RWPE2 (cell line): ENCODE measurements at places on chromosomes 7 and 10.

DNA sequence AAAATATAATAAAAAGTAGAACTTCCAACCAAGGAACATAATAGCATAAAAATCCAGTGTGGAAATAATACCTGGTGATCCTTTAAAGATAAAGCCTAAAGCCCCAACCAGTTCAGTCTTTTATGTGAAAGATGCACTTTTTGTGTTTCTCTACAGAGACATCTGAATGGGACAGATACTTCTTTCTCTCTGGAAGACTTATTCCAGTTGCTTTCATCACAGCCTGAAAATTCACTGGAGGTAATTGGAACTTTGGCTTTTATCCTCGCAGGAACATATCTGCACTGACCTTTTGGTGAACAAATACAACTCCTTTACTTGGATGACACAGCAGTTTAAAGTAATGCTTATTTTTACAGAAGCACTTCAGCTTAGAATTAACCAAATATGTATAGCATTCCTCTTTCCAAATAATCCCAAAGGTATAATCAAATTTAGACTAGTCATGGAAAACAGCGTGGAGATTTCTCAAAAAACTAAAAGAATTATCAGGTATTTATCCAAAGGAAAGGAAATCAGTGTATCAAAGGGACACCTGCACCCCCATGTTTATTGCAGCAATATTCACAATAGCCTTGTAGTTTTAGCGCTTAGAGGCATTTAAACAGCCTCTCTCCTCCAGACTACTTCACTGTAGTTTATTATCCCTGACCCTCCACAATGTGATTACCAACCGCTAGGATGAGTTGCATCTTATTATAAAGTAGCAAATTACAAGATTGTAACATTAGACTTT is 16.8 kb downstream of the HNRNPA2B1 start:
- no peak for DNase-seq
- H3K36me3 ChIP-seq: peaks cover 37% of the 10 kb centered on the region
- no peaks in the 10 kb centered on the region for H3K27me3 ChIP-seq
- peak overlapping the region; percentile 9 for H3K27ac ChIP-seq

DNA sequence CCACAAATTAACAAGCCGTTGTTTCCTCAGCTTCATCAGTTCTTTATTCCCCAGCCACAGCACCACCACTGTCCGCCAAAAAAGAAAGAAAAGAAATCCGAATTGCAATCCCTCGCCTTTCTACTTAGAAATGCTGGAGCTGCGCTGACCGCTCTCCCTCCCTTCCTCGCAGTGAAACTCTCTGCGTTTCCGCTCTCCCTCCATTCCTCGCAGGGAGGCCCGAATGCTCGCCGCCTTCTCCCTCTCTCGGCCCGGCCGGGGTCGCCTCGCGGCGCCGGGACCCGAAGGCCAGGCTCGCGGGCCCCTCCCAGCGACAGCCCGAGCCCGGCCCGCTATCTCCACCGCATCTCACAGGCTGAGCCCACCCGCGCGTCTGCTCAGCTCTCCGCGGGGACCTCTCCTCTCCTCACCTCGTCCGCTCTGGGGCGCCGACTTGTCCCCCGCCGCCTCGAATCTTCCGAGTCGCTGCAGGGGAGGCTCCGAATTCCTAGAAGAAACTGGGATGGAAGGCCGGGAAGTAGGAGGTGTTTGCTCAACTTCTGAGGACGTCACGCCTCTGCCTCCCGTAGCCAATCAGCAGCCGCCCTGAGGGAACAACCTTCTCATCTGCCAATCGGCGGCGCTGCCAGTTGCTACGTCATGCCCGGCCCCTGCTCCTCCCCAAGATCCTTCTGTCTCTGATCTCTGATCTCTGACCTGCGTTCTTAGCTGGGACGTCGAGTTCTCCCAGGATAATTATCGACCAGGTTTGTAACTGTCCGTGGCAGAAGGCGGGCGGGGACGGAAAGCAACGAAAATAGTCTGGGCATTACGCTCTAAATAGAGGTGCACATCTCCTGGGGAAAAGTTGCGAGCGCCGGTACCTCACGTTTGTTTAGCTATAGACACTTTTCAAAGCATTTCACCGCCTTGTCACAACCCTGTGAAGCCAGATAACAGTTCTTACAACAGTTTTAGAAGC is at the start of gene AASS:
TSS of gene AASS (minus strand) at position 499 of the 961 bp plus-strand sequence. CDS start 10,523 bp downstream, outside the sequence.
- peaks cover 11% of the 10 kb centered on the region for H3K4me1 ChIP-seq
- peak; percentile 95 for DNase-seq
- no peak within 1 kb of the TSS for H3K27ac ChIP-seq
- no peaks in the 10 kb centered on the region for H3K27me3 ChIP-seq
- H3K4me3 ChIP-seq: peak within 1 kb of the TSS; percentile 97

DNA sequence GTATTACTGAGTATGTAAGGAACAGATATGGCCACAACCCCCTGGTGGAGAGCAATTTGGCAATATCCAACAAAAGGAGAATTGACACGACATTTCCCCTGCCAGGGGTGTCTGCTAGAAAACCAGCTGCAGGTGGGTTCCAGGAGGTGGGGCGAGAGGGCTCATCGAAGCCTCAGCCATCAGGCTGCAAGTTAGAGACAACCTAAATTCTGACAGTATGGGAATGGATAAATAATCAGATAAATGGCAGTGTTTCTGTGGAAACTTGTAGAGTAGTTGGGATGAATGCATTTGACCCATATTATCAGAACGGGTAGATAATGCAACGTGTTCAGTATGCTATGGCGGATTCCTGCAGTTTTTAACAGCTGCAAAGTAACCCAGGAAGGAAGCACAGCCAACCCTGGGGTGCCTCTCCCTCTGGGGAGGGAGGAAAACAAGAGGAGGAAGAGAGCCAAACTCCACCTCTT is 3.5 kb downstream of the TMEM273 start:
- no peak for DNase-seq
- H3K4me3 ChIP-seq: no peak overlapping the region
- H3K27me3 ChIP-seq: peaks cover 6% of the 10 kb centered on the region
- no peak overlapping the region for H3K27ac ChIP-seq
- no peaks in the 10 kb centered on the region for H3K4me1 ChIP-seq
- H3K36me3 ChIP-seq: no peaks in the 10 kb centered on the region

DNA sequence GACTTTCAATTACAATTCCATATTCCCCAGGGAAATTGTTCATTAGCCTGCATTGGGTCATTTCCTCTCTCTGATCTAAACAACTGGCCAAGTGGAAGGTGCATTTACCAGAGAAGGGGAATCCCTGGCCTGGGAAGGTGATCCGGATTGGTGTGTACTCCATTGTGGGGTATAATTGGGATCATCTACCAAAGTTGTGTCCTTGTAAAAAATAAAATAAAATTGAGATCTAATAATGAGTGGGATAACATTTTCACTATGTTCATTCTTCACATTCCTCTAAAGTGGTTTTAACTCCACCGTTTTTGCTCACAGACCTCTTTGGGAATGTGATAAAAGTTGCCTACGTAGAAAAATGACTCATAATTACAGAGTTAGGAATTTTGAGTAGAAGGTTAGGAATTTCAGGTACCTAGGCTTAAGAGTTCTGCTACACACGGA is 22.8 kb downstream of the ARL5B start:
- H3K27me3 ChIP-seq: no peaks in the 10 kb centered on the region
- DNase-seq: no peak
- H3K27ac ChIP-seq: peak overlapping the region; percentile 97
- H3K4me1 ChIP-seq: peaks cover 38% of the 10 kb centered on the region

GRCh38 chr10:60570272-60570865 is 180.7 kb upstream of the ANK3 start:
- H3K36me3 ChIP-seq: no peaks in the 10 kb centered on the region
- no peaks in the 10 kb centered on the region for H3K27me3 ChIP-seq
- peaks cover 21% of the 10 kb centered on the region for H3K4me1 ChIP-seq

- no peak overlapping the region for H3K4me3 ChIP-seq
- H3K27me3 ChIP-seq: no peaks in the 10 kb centered on the region
- peaks cover 9% of the 10 kb centered on the region for H3K4me1 ChIP-seq
- DNase-seq: no peak
- H3K27ac ChIP-seq: peak overlapping the region; percentile 22
- no peaks in the 10 kb centered on the region for H3K36me3 ChIP-seq
Measured at GRCh38 chr7:31432836-31433340, 81.0 kb upstream of the ITPRID1 start.

GRCh38 chr7:103887050-103887449 is 102.4 kb downstream of the RELN start:
- H3K4me3 ChIP-seq: no peak overlapping the region
- H3K4me1 ChIP-seq: no peaks in the 10 kb centered on the region
- no peak for DNase-seq
- H3K27ac ChIP-seq: no peak overlapping the region

DNA sequence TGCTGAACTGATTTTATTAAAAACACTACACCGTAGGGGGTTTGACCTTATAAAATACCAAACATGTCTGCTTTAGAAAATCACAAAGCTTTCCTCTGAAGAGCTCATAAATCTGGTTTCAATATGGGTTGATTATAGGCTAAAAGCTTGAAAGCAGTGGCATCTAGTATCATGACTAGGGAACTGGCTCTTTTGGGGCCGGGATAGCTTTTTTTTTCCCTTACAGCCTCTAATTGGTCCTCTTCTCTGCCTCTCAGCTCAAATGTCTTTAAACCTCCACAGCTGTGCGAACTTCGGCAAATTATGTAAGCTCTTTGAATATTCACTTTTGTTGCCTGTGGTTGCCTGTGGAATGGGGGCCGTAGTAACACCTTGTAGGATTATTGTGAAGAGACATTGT is 8.4 kb downstream of the BAMBI start:
- H3K27me3 ChIP-seq: peaks cover 10% of the 10 kb centered on the region
- H3K4me1 ChIP-seq: no peaks in the 10 kb centered on the region
- H3K36me3 ChIP-seq: no peaks in the 10 kb centered on the region
- no peak for DNase-seq
- H3K4me3 ChIP-seq: no peak overlapping the region

GRCh38 chr10:88318803-88319202 is 264.3 kb downstream of the RNLS start:
- H3K27ac ChIP-seq: no peak overlapping the region
- no peak overlapping the region for H3K4me3 ChIP-seq
- H3K27me3 ChIP-seq: no peaks in the 10 kb centered on the region
- no peaks in the 10 kb centered on the region for H3K36me3 ChIP-seq
- H3K4me1 ChIP-seq: no peaks in the 10 kb centered on the region

DNA sequence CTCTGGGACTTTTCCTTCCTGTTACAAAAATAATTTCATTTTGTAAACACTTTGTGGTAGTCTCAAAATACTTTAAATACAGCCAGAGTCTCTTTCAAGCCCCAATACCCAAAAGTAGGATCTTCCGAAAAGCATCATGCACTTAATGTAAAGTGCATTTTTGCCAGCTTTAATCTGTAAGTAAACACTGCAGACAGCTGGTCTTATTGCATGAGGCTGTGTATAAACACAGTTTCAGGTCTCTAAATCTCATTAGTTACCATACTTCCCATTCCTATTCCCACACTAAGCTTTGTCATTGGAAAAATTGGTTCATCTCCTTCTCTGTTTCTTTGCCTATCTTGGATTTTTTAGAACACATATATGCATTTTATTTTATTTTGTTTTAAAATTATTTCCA is 87.6 kb upstream of the GNAI1 start:
- DNase-seq: no peak
- H3K4me1 ChIP-seq: no peaks in the 10 kb centered on the region
- H3K27ac ChIP-seq: no peak overlapping the region
- no peaks in the 10 kb centered on the region for H3K27me3 ChIP-seq
- H3K4me3 ChIP-seq: no peak overlapping the region
- H3K36me3 ChIP-seq: no peaks in the 10 kb centered on the region

DNA sequence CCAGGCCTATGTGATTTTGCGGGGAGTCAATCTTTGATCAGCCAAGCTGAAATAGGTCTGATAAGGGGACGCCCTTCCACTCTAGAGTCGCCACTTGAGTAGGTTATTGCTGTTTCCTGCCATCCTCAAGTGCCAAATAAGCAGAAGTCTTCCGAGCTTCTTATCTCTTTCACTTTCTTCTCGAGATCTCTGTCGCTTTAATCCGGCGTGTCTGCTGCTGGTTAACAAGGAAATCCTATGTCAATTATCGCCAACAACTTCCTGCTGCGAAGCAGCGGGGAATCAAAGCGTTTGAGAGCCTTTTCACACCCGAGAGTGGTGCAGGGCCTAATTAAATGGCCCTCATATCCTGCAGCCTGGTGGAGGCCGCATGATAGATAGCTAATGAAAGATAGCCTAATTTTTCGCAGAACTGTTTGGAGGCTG is 215.9 kb downstream of the RAB11FIP2 start:
- no peak overlapping the region for H3K4me3 ChIP-seq
- H3K27me3 ChIP-seq: no peaks in the 10 kb centered on the region
- no peaks in the 10 kb centered on the region for H3K36me3 ChIP-seq
- H3K4me1 ChIP-seq: no peaks in the 10 kb centered on the region
- DNase-seq: no peak
- no peak overlapping the region for H3K27ac ChIP-seq
